ENCODE measurements at places on chromosomes 3 and 15.

DNA sequence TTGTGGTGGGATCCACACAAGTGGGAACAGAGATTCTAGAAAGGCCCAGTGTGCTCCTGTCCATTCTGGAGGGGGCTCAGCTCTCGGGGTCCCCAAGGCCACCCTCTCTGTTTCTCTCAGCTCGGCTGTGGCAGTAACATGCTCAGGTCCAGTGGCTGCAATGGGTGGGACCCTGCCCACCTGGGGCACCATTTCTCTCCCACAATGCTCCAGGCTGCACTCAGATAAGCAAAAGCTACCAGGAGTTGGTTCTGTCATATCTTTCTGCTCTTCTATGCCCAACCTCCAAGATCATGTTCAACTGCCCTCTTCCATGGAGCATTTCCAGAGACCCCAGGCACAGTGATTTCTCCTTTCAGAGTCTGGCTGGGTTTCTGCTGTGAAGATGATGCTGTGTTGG, 40.8 kb downstream of the ITGA11 start:
- no peak for DNase-seq

- DNase-seq = no peak
Observed at GRCh38 chr3:189613122-189613521, 18.1 kb upstream of the TP63 start.

GRCh38 chr3:32249184-32249782, 10.8 kb downstream of the CMTM8 start:
- no peak for DNase-seq

DNA sequence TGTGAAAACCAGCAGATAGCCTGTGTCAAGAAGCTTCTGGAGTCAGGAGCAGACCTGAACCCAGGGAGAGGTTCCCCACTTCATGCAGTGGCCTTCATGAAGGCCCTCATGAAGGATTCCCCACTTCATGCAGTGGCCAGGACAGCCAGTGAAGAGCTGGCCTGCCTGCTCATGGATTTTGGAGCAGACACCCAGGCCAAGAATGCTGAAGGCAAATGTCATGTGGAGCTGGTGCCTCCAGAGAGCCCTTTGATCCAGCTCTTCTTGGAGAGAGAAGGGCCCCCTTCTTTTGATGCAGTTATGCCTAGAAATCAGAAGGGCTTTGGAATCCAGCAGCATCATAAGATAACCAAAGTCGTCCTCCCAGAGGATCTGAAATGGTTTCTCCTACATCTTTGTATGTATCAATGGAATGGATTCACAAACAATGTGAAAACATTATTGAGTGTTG, 103.9 kb upstream of the CHD2 start:
- DNase-seq = no peak

DNA sequence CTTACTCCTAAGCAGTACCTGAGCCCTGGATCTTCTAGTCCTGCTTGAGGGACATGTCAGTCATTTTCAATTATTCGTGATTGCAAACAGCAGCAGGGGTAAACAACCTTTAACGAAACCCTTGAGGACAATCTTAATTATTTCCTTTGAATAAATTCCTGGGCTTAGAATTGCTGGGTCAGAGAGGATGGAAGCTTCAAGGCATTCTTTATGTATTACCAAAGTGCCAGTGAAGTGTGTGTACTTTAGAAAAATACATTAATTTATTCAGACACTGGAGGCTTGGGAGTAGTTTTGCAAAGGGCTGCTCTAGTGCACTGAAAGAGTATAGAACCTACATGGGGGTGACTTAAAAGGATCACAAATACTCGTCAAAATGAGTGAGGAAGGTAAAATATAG, 280.8 kb upstream of the LRRFIP2 start:
- DNase-seq = no peak

GRCh38 chr3:111338059-111338698, 203.8 kb upstream of the CD96 start:
- DNase-seq = peak; percentile 22

DNA sequence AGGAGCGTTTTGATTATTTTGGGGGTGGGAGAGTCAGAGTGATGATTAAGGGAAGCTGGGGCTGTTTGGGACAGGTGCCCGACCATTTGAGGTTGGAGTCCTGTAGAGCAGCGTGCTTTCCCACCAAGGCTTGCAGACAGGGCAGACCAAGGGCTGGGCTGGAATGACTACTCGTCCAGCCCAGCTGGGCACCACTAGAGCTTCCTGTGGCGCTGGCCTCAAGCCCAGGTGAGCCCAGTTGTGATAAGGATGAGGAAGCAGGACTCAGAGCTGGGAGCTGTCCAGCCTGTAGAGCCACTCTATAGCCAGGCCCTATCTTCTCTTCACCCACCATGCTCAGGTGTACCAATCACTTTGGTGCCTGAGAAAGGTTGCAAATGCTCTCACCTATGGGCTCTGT, 75.8 kb upstream of the ACAN start:
- DNase-seq = no peak

DNA sequence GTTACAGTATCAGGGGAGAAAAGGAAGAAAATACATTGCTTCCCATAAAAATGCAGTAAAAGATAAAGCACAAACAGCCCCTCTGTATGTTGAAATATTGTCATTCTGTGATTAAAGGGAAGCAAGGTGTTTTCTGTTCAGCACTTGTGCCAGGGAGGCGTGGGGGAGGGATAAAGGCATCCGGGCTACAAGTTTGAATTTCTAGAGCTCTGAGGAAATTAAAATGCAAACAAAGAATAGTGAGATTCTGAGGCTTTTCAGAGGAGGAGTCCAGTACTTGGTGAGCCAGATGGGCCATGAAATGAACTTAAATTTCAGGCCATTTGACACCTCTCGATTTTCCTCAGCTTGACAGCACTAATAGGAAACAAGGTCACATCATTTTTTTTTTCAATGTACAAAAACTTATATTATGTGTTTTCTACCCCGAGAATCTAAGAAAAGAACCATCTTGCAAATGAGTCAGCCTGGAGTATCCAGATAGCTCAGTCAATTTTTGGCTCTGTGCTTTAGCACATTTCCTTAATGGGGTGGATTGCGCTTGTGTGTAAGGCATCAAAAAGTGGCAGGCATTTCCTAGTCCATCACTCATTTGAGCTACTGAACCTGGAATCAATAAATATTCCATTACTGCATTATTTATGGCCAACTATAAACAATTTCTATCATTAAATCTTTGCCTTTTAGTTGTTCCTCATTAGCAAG, 640.8 kb upstream of the TBL1XR1 start:
- no peak for DNase-seq

Data from stimulated activated CD4-positive, alpha-beta T cell treated with anti-CD3 and anti-CD28 coated beads, Interleukin-4, amount 100 ng/mL, for 4 hours (primary cell).